ENCODE measurements at places on chromosomes 12 and 14. TPM values are rescaled to one million over a fixed set of nuclear protein-coding genes. Genes with fewer than 3 reads are reported as not detected.

Gene FSCB
- not detected for total RNA-seq

Gene NKX2-1
- total RNA-seq = not detected

- no peaks in the 10 kb centered on the region for H3K27me3 ChIP-seq
- H3K4me3 ChIP-seq = no peak overlapping the region
- no peak for DNase-seq
- H3K36me3 ChIP-seq = no peaks in the 10 kb centered on the region
- H3K27ac ChIP-seq = no peak overlapping the region
- no peaks in the 10 kb centered on the region for H3K4me1 ChIP-seq
Observed at GRCh38 chr12:12209043-12209442, 57.8 kb downstream of the LRP6 start.

GRCh38 chr14:38137005-38137404 lies 70.7 kb upstream of the SSTR1 start:
- H3K4me1 ChIP-seq = no peaks in the 10 kb centered on the region
- H3K27ac ChIP-seq = no peak overlapping the region
- H3K27me3 ChIP-seq = no peaks in the 10 kb centered on the region
- no peaks in the 10 kb centered on the region for H3K36me3 ChIP-seq
- DNase-seq = no peak
- H3K4me3 ChIP-seq = no peak overlapping the region

DNA sequence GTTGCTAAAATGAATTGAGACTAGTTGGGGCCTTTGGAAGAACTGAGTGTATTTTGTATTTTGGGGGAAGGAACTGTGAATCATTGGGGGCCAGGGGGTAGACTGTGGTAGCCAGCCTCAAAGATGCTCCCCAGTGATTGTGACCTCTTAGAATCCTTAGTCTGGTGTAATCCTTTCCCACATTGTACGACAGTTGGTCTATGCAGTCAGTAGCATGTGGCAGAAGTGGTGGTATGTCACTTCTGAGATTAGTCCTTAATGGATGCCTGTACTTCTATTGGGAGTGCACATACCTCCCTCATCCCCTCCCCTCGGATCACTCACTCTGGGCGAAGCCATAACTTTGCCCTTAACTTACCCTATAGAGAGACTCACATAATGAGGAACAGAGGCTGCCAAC lies 48.0 kb downstream of the USP15 start:
- H3K4me3 ChIP-seq = no peak overlapping the region
- H3K27me3 ChIP-seq = no peaks in the 10 kb centered on the region
- H3K27ac ChIP-seq = no peak overlapping the region
- peaks cover 15% of the 10 kb centered on the region for H3K36me3 ChIP-seq
- peaks cover 15% of the 10 kb centered on the region for H3K4me1 ChIP-seq

Gene HOXC6
- total RNA-seq = not detected

GRCh38 chr14:72888192-72888591 lies 5.7 kb downstream of the DPF3 start:
- H3K36me3 ChIP-seq = no peaks in the 10 kb centered on the region
- DNase-seq = no peak
- H3K4me3 ChIP-seq = no peak overlapping the region
- H3K27ac ChIP-seq = no peak overlapping the region

Gene TPCN1
- total RNA-seq = 97.2 TPM

DNA sequence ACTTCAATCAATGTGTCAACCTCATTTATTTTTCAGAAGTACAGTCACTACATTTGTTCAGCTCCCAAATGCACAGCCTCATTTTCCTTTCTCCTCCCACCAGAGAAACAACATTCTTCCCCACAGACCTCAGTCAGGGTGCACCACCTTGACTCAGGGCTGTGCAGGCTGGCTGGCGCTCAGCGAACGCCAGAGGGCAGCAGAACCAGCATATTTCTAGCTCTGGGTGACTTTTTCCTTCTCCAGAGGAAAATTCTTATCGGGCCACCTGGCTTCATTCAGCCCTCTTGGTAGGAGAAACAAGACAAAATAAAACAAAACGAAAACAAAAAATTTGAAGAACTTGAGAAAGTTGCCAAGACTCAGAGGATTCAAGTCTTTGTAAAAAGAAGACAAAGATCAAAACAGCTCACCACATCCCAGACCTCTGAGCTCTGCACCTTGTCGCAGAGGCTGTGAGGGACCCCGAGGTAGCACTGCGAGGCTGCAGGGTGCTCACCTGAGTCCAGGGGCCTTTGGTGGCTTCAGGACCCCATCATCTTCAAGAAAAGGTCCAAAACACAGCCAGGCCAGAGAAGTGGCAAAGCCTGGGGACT lies 33.7 kb downstream of the PAH start:
- H3K27ac ChIP-seq = no peak overlapping the region
- no peaks in the 10 kb centered on the region for H3K4me1 ChIP-seq
- no peaks in the 10 kb centered on the region for H3K27me3 ChIP-seq
- no peaks in the 10 kb centered on the region for H3K36me3 ChIP-seq
- H3K4me3 ChIP-seq = no peak overlapping the region
- no peak for DNase-seq

DNA sequence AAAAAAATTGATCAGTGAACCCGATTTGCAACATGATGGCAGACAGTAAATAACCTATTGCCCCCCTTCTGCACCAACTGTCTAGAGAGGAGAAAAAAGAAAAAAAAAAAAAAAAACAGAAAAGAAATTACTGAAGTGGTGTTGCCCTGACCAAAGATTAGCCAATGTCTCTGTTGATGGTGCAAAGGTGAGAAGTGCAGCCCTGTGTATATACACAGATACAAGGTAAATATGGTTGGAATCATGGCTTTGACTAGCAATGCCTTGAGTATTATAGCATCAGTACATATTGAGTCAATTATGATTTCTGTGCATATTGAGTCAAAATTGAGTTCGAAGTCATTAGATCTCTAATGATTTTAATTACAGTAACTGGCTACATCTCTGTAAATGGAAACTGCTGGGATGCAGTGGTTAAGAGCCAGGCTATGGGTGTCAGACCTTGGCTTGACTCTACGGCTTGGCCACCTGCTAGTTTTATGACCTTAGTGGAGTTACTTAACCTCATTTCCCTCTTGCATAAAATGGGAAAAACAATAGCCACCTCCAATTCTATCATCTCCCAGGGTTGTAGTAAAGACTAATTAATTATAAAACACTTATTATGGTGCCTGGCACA lies 51.0 kb downstream of the EGLN3 start:
- H3K4me3 ChIP-seq = no peak overlapping the region
- H3K27me3 ChIP-seq = no peaks in the 10 kb centered on the region
- no peaks in the 10 kb centered on the region for H3K4me1 ChIP-seq
- DNase-seq = no peak

DNA sequence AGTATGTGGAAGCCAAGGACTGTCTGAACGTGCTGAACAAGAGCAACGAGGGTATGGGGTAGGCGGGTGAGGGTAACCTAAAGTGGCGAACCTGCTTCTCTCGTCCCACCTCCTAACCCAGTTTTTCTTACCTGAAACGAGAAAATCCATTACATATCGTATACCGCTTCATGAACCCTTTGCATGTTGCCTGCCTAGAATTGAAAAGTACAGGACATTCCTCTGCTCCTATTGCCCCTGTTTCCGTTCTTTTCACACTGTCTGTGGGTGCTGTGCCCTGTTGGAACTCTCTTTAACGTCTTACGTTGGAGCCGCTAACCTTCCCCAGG lies 513 bp downstream of the PFDN5 start:
- peak overlapping the region; percentile 94 for H3K27ac ChIP-seq
- no peaks in the 10 kb centered on the region for H3K36me3 ChIP-seq
- peak; percentile 9 for DNase-seq
- H3K4me3 ChIP-seq = peak overlapping the region; percentile 85

DNA sequence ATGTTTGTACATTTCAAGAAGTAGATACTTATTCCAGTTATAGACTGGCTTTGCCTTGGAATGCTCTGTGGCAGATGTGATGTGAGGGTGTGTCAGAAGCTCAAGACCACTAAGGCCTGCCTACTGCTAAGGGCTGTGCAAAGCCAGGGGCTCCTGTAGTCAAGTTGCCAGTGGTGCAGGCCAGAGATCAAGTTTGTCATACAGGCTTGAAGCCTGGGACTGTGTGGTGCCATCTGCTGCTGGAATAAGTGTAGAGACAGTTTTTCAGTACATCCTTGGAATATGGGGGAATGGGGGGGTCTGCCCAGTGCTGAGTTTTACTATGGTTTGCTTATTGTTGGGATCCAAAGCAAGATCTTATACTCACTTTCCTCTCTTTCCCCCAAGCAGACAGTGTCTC lies 649.9 kb upstream of the FOXG1 start:
- H3K27me3 ChIP-seq = no peaks in the 10 kb centered on the region
- H3K4me3 ChIP-seq = no peak overlapping the region
- no peak for DNase-seq
- H3K27ac ChIP-seq = no peak overlapping the region

DNA sequence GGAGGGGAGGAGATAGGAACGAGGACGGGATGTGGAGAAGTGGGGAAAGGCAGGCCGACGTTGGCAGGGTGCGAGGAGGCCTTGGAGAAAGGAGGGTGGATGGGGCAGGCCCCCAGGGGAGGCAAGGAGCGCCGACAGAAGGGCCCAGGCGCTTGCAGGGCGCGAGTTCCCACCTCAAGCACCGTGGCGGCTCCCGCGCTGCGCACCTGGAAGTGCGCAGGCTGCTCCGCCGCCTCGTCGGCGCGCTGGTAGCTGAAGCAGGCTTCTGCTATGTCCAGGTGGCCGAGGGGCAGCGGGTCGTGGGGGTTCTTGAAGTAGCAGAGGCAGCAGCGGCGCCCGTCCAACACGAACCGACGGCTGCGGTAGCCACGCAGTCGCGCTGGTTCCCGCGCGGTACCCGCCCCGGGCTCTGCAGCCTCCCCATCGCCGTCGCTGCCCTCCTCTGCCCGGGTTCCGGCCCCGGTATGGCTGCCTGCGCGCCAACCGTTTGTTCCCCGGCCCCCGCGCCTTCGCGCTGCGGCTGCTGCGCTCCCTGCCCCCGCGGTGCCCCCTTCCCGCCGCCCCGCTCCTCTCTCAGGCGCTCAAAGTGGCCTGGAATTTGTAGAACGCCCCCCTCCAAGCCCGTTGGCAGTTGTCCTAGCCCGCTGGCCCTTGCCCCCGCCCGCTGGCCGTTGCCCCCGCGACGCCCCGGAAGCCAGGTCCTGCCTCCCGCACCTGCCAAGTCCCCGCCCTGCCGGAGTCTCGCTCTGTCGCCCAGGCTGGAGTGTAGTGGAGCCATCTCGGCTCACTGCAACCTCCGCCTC lies 1.1 kb upstream of the ACTR6 start:
- peak; percentile 73 for DNase-seq
- peaks cover 15% of the 10 kb centered on the region for H3K36me3 ChIP-seq
- no peaks in the 10 kb centered on the region for H3K27me3 ChIP-seq
- H3K27ac ChIP-seq = peak overlapping the region; percentile 95
- peaks cover 27% of the 10 kb centered on the region for H3K4me1 ChIP-seq

- no peaks in the 10 kb centered on the region for H3K4me1 ChIP-seq
- DNase-seq = no peak
Observed at GRCh38 chr14:96403409-96403808, 11.5 kb downstream of the AK7 start.

DNA sequence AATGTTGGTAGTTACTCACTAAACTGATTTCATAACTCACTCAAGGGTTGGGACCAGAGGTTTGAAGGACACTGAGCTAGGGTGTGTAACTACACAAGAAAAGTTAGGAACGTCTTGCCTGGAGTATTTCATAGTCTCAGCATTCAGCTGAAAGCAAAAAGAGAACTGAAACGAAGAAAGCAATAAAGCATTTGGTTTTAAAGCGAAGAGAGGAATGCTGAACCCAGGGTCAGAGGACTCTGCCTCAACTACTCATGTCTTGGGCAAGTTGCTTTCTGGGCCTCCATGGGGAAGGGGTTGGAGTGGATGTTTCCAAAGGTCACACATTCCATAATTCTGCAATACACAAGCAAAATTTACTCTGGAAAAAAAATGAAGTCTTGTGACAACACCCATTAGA lies 1.4 kb downstream of the GNS start:
- H3K36me3 ChIP-seq = no peaks in the 10 kb centered on the region
- no peak overlapping the region for H3K27ac ChIP-seq
- no peak overlapping the region for H3K4me3 ChIP-seq
- no peaks in the 10 kb centered on the region for H3K27me3 ChIP-seq
- H3K4me1 ChIP-seq = no peaks in the 10 kb centered on the region

Gene GALNT9
- not detected for total RNA-seq

GRCh38 chr14:95320078-95320895 lies 579 bp upstream of the CLMN start:
- no peaks in the 10 kb centered on the region for H3K36me3 ChIP-seq
- no peak overlapping the region for H3K27ac ChIP-seq
- no peak overlapping the region for H3K4me3 ChIP-seq
- no peaks in the 10 kb centered on the region for H3K4me1 ChIP-seq

DNA sequence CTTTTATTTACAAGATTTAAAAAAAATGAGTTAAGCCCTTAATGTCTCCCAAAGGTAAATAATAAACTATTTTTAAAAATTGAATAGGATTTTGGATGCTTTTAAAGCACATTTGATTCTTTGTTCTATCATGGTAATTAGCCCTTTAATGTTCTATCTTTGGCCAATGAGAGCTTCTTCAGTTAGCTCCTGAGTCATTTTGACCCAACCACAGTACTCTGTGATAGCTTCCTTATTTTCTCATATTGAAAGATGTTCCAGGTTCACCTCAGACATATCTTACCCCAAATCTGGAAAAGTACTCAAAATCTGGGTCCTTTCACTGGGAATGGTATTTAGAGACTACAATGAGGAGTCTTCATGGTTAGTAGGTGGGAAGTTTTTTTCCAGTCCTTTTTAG lies 98.0 kb downstream of the MYRFL start:
- H3K4me3 ChIP-seq = no peak overlapping the region
- H3K27ac ChIP-seq = no peak overlapping the region
- H3K4me1 ChIP-seq = no peaks in the 10 kb centered on the region
- no peaks in the 10 kb centered on the region for H3K36me3 ChIP-seq
- DNase-seq = no peak

DNA sequence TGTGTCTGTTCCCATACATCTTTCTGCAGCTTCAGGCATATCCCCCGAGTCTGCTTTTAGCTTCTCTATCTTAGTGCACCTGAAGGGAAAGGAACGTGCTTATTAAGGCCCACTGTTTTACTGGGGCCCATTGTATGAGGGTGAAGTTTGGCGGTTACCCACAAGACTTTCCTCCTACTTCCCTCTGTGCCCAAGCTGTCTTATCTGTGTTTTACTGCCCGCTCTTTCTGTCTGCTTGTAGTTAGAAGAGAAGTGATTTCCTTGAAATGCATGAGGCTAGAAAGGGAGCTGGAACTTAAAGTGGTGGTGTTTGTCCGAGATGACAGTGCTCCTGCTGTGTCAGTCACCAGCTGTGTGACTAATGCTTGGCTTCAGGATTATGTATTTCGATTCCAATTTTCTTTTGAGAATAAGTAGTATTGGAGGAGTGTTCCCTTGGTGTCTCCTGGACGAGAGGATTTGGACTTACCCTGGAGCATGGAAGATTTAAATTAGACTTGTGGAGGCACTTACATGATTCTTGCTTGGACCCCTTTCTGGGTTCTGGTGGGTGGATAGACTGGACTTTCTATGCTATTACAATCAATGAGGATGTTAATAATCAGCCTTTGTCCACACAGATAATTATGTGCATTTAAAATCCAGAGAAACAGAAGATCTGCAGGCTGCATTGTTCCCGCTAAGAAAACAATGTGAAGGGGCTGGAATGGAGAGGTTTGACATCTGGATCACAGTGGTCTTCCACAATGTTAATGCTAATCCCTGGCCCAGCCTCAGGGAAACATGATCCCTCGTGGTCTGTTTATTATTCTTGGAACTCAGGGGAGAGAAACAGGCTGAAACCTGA lies 13.9 kb upstream of the KRT86 start:
- no peaks in the 10 kb centered on the region for H3K27me3 ChIP-seq
- no peak for DNase-seq
- H3K4me1 ChIP-seq = no peaks in the 10 kb centered on the region
- no peak overlapping the region for H3K4me3 ChIP-seq
